ENCODE measurements at places on chromosomes 2 and 18.

DNA sequence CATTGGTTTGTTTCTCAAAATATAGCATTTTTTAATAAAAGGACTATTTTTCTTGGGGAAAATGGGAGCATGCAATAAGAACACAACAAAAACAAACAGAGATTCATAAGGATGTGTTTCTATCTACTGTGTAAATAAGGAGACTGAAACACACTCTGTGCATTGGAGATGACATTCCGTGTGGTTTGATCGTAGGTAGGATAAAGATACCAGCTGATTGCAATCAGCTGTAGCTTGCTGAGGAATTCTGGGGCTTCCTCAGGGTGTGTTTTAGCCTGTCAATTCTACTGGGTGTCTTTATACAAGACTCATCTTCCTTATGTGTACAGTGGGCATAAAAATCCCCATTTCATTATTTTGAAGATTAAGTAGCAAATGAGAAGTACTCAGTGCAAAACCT lies 591.6 kb downstream of the DSC3 start:
- DNase-seq: no peak

GRCh38 chr2:43184339-43184895 lies 42.0 kb downstream of the ZFP36L2 start:
- DNase-seq: no peak

DNA sequence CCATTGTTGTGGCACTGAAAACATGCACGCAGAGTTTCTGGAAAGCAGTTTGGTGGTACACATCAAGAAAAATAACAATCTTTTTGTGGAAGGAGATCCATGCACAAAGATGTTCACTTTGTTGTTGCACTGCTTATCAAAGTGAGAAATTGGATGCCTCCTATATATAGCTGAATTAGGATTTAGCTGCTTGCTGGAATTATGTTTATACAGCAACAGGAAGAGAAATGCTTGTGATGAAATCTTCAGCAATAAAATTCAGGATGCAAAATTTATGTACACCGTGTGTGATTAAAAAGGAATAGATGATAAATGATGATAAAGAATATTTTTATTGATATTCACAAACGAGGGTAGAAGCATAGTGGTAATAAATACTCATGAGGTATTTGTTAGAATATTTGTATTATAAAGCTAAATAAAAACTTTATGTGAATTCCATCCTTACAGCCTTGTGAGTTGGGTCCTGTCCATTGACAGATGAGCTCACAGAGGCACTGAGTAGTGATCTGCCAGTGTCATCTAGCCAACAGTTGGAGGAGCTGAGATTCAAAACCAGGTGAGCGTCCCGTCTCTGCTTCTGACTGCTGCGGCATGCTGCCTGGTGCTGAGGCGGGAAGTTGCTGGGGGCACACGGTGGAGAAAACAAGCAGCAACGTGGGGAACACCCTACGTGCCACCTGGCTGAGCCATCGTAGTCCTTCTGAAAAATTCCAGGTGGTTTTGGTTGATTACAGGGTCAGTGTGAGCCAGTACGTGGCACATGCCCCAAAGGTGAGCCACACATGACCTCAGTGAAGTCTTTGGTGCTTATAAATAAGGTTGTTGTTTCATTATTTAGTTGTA lies 80.2 kb downstream of the ASAP2 start:
- DNase-seq: no peak

- no peak for DNase-seq
Measured at GRCh38 chr2:202375033-202375608, 1.0 kb upstream of the BMPR2 start.

- DNase-seq: no peak
Measured at GRCh38 chr2:226799976-226800940, 638 bp upstream of the IRS1 start.

GRCh38 chr2:127567351-127567854 lies 31.9 kb downstream of the MYO7B start:
- no peak for DNase-seq

GRCh38 chr18:6659963-6660725 lies 69.4 kb upstream of the ARHGAP28 start:
- DNase-seq: no peak

DNA sequence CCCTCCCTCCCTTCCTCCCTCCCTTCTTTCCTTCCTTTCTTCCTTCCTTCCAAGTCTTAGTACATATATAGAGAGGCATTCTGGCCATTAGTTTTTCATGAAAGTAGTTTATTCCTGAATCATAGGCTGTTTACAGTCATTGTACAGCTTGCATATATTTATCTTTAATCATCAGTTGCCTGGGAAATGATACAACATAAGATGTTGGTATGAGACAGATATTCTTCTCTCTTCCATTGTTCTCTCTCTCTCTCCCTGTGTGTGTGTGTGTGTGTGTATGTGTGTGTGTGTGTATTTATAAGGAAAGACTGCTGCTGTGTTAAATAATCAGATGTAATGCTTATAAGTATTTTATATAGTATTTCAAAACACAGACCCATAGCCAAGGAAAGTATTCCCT lies 289.8 kb upstream of the UBE2E3 start:
- no peak for DNase-seq

DNA sequence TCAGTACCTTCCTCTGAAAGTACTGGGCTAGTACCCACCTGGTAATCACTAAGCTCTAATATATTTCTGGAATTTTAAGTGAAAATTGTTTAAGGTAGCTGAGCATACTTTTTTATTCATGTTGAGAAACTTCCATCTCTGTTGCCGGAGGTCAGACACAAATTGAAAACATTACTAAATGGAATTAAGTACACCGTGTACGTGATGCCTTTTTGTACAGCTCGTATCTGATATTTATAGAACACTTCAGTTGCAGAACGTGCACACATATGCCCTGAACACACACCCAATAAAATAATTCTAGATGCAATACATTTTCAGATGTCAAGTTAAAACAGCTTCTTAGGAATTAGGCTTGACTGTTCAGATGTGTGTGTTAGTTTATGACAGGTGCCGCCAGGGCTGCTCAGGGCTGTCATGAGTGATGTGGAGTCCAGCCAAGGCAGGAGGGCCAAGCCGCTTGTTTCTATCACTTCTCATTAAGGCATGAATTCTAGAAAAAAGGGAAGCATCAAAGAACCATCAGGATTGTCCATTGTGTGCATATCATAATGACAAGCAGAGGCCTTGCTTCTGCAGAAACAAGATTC lies 80.9 kb upstream of the FOSL2 start:
- no peak for DNase-seq

All from cortex of kidney (tissue), 1 donor.